Brain pericyte (primary cell): ENCODE measurements at places on chromosomes 2 and 18.
A peak's percentile ranks its signal among the peaks of the same experiment; 100 is the strongest.

- DNase-seq, result no peak
Measured at GRCh38 chr2:173959358-173959884, 5.8 kb downstream of the SP3 start.

DNA sequence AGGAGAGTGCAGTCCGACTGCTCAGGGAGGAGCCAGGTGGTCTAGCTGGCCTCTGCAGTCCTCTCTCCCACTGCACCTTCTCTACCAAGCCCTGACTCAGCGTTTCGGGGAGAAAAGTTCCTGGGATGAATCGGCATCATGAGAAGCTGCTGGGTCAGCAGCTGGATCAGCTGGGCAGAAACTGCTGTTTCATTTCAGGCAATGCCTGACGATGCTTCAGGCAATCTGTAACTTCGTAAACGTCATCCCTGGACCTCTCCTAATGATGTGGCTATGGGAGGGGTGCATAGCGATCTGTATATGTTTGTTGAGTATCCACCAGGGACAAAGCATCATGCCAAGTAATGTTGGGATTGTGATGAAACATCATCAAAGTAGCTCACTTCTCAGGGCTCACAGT lies 20.7 kb downstream of the LIPG start:
- DNase-seq, result no peak

- no peak for DNase-seq
Measured at GRCh38 chr2:134640494-134640893, 78.3 kb downstream of the TMEM163 start.

GRCh38 chr2:11406958-11407381 lies 59.0 kb downstream of the E2F6 start:
- DNase-seq, result no peak

DNA sequence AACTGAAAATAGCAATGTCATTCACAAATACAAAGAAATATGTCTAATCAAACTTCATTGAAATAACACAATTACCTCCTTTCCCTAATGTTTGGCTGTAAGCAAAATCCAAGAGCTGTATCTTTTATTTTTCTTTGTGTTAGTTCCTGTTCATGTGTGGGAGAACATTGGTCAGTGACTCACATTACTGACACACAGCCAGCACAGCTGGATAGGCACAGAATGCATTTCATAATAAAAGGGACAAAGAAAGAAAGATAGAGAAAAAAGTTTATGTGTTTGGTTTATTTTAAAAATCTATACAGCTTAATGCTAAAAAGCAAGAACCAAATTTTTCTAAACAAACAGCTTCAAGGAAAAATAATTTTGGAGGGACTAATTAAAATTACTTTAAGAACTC lies 185.6 kb upstream of the COL3A1 start:
- DNase-seq, result peak; percentile 79

DNA sequence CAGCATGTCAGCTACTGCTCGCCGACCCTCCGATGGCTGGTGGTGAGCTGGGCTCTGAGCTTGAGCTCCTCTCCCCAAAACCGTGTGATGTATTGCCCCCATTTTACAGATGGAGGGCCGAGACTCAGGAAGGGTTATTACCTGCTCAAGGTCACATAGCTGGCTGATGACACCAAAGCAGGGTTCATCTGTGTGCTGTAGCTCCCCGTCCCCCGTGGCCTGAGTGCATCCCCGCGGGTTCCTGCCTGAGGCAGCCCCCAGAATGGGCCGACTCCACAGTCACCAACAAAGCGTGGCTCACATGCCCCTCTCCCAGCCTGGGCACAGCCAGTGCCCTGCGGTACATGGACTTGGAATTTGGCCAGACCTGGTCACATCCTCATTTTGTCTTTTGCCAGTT lies 198.6 kb downstream of the TFCP2L1 start:
- no peak for DNase-seq
